ENCODE measurements at places on chromosomes 2 and 18.

DNA sequence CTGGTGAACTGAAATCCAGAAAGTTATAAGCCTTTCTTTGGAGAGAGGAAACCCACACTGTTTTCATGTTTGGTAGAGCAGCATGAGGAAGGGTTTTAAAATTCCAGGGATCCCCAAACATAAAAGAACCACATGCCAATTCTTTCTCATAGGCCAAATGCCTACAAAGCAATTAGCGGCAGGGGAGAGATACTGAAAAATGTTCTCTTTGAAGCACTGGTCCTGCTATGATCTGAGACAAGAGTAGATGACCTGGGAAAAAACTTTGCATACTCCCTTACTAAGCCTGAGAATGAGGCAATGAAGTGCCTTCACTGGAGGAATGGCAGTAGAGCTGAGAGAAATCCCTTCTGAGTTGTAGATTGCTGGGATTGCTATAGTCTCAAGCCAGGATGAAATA, 1261.7 kb downstream of the DSC3 start:
- DNase-seq, result no peak

DNA sequence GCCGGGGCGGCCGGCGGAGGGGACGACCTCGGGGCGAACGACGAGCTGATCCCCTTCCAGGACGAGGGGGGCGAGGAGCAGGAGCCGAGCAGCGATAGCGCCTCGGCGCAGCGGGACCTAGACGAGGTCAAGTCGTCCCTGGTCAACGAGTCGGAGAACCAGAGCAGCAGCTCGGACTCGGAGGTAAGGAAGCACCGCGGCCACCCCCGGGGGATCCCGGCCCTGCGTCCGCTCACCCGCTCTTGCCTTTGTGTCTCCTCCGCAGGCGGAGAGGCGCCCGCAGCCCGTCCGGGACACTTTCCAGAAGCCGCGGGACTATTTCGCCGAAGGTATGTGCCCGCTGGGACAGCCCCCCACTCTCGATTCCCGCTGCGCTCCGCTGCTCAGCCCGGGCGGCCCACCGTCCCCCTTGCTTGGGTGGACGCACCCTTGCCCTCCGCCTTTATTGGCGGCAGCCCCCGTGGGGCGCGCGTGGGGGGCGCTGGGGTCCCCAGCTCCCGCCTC, 611 bp downstream of the TCF7L1 start:
- DNase-seq, result no peak

DNA sequence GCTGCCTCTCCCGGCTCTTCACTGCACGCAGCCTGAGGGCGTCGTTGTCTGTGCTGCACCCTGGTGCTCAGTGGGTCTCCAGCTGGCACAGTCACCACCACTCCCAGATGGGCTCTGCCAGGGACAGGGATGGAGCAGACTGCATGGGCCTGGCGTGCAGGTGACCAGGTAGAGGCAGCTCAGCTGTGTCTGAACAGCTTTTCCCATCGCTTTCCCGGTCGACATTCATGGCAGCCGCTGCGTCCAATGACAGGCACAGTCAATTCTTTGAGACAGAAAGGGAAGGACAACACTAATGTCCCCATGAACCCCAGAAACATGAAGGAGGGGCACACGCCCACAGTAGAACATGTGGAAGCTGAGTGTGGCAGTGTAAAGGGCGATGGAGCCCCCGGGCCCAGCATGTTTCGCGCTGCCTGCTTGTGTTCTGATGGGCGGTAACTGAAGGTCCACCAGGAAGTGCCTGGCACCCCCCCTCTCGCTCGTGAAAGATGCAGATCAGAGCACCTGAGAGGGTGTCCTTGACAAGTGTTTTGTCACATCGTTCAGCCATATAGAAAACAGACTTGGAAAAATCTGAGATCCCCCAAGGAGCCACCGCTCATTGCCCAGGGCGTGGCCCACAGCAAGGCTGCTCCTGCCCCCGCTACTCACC, 122.4 kb downstream of the NFATC1 start:
- DNase-seq, result no peak

DNA sequence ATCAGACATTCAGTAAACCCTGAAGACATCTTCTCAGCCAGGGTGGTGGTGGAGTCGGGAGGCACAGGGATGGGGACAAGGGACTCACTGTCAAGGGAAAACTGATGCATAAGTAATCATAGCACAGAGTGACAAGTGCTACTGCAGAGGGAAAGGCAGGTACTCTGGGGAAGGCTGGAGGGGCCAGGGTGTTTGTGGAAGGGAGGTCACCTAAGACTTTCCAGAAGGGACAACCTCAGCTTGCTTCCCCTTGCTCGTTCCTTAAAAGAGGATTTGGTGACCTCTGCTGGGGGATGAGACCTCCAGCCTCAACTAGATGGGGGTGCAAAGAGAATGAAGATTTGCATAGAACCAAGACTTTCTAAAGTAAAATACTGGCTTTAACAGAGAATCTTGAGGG, 99.5 kb downstream of the SLC4A3 start:
- DNase-seq, result no peak

- no peak for DNase-seq
Observed at GRCh38 chr2:240460781-240461431, 25.4 kb downstream of the GPC1 start.

DNA sequence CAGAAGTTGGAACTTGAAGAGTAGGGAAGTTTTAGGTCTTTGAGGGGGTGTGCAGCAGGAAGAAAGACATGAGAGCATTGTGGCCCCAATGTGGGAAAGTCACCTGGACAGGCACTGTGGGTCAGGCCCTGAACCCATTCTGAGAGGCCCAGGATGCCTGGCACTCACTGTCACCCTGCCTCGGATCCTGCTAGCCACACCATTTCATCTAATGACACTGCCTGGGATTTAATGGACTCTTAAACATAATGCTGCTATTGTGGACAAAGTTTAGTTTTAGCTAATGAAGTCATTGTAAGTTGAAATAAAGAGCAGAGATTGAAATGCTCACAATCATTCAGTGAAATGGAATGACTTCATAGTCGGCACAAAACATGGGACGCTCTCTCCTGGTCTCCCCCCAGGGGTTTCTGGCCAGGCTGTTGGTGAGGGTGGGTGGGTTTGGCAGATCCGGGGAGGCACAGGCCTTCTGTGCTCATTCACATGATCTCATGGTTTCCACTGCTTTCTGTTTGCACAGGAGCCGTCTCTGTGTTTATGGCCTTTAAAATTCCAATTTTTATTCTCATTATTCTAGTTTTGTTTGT, 141.8 kb upstream of the KLHL29 start:
- no peak for DNase-seq

DNA sequence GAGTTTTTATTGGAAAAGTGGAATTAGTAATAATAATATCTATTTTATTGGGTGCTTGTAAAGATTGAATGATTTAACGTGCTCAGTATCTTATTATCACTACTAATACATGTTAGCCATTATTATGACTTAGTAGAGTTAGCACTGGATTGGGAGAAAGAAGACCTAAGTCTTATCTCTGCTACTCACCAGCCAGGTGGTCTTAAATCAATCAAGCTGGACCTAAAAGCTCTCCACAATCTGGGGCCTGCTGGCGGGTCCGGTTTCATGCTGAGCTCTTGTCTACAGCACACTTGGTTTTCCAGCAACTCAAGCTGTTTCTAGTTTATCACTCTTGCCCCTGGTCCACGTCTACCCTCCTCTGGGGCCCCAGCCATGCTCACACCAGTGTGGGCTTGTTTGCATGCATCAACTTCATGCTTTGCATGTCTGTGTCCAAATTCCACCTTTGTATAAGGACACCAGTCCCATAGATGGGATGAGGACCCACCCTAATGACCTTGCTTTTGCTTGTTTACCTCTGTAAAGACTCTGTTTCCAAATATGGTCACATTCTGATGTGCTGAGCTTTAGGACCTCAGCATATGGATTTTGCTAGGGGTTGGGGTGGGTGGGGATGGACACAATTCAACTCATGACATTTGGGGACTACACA, 363.1 kb downstream of the LPIN1 start:
- no peak for DNase-seq

All from CD4-positive, alpha-beta memory T cell (primary cell).